SJSA1 (cell line): ENCODE measurements at places on chromosomes 1 and 21. TPM values are rescaled to one million over a fixed set of nuclear protein-coding genes. Genes with fewer than 3 reads are reported as not detected.
A peak's percentile ranks its signal among the peaks of the same experiment; 100 is the strongest.

GRCh38 chr1:31881688-31882000 lies 56.5 kb downstream of the PTP4A2 start:
- no peak for DNase-seq

- DNase-seq, result peak; percentile 25
These were observed 147.2 kb downstream of the PCP4 start for GRCh38 chr21:40014394-40014793.

Gene ZNF697
- 1.7 and 5.0 TPM in 2 replicates for total RNA-seq

Gene MAN1A2
- 27.3 and 44.6 TPM in 2 replicates for total RNA-seq

Gene PDC
- total RNA-seq, result not detected in 2 replicates
